ENCODE measurements at places on chromosomes 1 and 21.
A peak's percentile ranks its signal among the peaks of the same experiment; 100 is the strongest.

GRCh38 chr1:39927538-39927937, 25.8 kb upstream of the MYCL start:
- DNase-seq: no peak

DNA sequence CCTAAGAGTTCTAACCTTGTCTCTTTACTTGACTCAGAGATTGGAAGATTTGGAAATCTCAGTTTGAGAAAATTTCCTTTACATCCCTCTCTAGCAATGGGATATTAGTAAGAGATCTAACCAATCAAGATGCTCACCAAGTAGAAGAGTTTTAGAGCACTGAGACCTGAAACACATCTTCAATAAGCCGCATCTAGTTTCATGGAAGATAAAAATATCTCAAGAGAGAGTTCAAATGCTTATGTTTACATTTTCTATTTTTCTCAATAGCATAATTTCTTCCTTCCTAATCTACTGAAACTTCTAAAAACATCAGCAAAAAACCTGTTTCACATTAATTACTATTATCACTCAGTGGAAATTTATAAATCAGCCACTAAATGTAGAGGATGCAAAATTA, 165.1 kb downstream of the APP start:
- no peak for DNase-seq

DNA sequence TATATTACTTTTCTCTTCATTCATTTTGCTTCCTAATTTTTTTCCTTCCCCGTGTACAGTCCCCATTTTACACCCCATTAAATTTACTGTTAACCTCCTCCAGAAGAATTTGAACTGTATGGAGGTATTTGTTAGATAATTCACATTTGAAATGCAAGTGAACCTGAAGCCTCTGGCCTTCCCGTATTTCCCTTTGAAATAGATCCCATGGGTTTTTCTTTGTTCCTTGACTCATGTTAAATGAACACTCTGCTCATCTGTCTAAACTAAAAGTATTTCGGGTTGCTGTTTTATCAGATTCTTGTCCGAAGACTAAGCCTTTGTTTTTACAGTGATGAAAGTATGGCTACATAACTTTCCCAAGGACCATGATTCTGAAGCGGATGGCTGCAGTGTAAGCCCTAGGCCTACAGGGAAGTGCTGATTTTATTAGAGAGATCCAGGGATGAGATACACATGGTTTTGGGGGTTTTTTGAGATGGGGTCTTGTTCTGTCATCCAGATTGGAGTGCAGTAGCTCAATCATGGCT, 187.9 kb downstream of the PATJ start:
- no peak for DNase-seq

DNA sequence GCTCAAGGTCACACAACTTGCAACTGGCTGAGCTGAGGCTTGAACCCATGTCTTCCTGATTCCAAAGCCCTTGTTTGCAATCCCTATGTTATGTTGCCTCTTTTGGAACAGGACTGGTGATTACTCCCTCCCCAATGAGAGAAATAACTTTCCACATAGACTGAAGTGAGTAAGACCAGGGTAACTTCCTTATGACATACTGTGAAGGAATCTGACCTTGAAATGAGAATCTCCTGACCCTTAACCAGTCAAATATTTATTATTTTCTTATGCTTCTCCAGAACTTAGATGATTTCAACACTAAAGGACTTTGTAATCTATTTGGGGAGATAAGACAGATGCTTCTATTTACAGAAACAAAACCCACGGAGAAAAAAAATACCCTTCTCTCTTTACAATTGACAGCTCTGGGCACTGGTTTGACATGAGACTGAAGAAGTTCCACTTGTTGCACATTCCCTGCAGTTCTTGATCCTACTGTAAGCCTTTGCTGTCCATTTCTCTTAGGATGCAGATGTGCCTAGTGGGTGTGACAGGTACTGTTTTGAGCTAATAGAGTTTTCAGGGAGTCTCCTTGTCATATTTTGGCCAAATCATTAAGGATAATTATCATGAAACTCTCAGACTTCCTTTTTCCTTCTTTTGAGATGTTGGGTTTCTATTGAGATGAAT, 3.9 kb upstream of the RPTN start:
- peak; percentile 49 for DNase-seq

DNA sequence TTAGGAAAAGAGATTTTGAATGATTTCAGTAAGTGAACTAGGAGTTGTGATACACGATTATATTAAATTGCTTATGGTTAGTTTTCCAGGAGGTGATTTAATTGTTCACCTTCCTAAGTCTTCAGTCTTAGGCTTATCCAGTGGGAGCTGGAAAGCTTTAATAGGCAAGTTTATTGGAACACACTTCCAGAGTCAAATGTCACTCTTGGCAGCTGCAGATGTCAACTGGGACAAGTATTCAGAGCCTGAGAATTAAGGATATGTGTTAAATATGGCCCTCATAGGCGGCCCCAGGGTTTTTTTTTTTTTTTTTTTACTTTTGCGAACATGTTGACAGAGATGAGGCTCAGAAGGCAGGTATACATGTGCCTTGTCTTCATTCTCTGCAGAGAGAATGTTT, 29.2 kb downstream of the UCK2 start:
- no peak for DNase-seq

DNA sequence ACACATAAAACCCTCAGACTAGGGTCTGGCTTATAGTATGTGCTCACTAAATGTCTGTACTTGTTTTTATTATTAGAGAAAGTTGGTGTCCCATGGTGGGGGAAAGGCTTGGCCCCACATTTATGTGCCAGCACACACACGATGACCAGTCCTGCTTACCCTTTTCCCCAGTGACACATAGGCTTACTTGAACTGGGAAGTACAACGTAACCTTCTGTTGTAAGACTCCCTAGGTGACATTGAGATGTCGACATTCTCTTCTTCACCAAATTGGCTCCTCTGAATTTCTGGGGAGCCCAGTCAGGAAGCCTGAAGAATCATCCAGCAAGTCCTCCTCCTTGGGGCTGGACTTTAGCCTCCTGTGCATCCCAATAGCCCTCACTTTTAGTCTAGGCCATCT, 1.7 kb upstream of the MECR start:
- no peak for DNase-seq
